Activated CD4-positive, alpha-beta memory T cell treated with anti-CD3 and anti-CD28 coated beads, Interleukin-2, amount 10 ng/mL, durations not matched to agents 7 days and 5 days (primary cell): ENCODE measurements at places on chromosomes 4 and X. TPM values are rescaled to one million over a fixed set of nuclear protein-coding genes. Genes with fewer than 3 reads are reported as not detected.

Gene TREX2
- 1.8 TPM for total RNA-seq

DNA sequence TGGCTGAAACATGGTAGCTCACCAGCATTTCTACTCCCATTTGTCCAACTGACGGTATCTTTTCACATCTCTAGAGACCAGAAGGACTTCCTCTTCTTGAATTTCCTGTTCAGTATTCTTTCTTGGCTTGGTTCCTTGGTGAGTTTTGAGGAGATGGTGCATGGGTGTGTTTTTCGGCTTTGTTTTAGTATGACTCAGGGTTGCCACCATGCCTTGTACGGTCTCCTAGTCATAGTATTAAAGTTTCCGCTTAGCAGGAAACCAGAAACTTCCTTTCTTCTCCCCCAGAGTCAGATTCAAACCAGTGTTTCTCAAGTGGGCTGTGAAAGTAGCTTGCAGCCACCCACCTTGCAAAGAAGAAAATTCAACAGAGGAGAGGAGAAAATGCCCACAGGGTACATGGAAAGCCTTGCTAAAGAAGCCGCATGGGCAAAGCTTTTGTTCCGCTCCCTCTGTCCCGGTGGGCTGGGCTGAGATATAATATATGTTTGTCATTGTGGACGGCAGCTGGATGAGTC, 5.7 kb downstream of the CD99 start:
- peak overlapping the region; percentile 68 for H3K4me3 ChIP-seq
- DNase-seq = peak; percentile 71
- H3K4me1 ChIP-seq = peaks cover 86% of the 10 kb centered on the region
- H3K27ac ChIP-seq = peak overlapping the region; percentile 92

Gene NLRP2B
- total RNA-seq = not detected

GRCh38 chr4:47215759-47216158, 184.4 kb downstream of the GABRB1 start:
- H3K27me3 ChIP-seq = peaks cover 2% of the 10 kb centered on the region
- no peaks in the 10 kb centered on the region for H3K4me1 ChIP-seq
- no peak overlapping the region for H3K4me3 ChIP-seq
- DNase-seq = no peak
- no peak overlapping the region for H3K27ac ChIP-seq

GRCh38 chr4:7206911-7207567, 14.7 kb downstream of the SORCS2 start:
- H3K27ac ChIP-seq = no peak overlapping the region
- peaks cover 3% of the 10 kb centered on the region for H3K27me3 ChIP-seq
- no peaks in the 10 kb centered on the region for H3K4me1 ChIP-seq
- H3K36me3 ChIP-seq = no peaks in the 10 kb centered on the region
- no peak overlapping the region for H3K4me3 ChIP-seq

Gene NEK1
- total RNA-seq = 14.8 TPM

GRCh38 chr4:75484190-75484589, 30.0 kb downstream of the RCHY1 start:
- H3K4me1 ChIP-seq = no peaks in the 10 kb centered on the region
- no peak overlapping the region for H3K4me3 ChIP-seq
- H3K27me3 ChIP-seq = no peaks in the 10 kb centered on the region
- H3K36me3 ChIP-seq = peaks cover 47% of the 10 kb centered on the region
- no peak overlapping the region for H3K27ac ChIP-seq

DNA sequence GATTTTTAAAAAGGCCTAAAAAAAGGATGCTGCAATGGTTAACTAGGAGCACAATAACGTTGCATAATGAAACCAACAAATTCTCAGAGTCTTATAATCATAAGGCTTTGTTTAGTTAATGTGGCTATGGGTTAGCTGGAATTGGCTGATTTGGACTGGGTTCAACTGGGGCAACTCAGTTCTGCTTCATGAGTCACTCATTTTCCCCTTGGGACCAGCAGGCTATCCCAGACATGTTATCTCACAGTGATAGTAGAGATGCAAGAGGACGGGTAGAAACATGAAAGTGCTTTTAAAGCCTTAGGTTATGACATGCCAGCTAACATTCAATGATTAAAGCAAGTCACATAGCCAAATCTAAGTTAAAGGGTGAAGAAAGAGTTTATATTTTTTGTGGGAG, 189.2 kb upstream of the GK2 start:
- H3K4me3 ChIP-seq = no peak overlapping the region
- H3K27ac ChIP-seq = no peak overlapping the region
- no peaks in the 10 kb centered on the region for H3K36me3 ChIP-seq
- DNase-seq = no peak
- peaks cover 1% of the 10 kb centered on the region for H3K27me3 ChIP-seq

Gene BEND2
- not detected for total RNA-seq

DNA sequence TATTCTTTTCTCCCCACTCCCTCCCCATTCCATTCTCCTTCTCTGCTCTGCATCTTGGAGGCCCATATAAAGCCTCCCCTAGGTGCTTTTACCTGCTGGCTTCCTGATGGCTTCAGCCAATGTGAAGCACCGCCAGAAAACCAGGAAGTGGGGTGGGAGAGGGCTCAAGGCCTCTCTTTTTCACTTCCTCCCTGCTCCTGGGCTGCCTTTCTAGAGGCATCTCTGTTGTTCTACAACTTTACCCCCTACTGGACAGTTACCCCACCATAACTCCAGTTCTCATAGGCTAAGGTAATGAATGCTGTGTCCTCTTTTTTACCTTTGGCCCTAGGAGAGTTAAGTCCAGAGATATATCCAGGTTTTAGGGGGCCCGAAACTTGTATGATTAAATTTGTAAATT, 62.4 kb upstream of the PPARGC1A start:
- no peaks in the 10 kb centered on the region for H3K27me3 ChIP-seq
- no peaks in the 10 kb centered on the region for H3K36me3 ChIP-seq
- H3K27ac ChIP-seq = no peak overlapping the region
- DNase-seq = no peak

GRCh38 chr4:150874338-150875226, 140.5 kb downstream of the LRBA start:
- no peaks in the 10 kb centered on the region for H3K27me3 ChIP-seq
- peaks cover 43% of the 10 kb centered on the region for H3K36me3 ChIP-seq
- H3K4me1 ChIP-seq = no peaks in the 10 kb centered on the region
- DNase-seq = no peak
- no peak overlapping the region for H3K27ac ChIP-seq

- H3K27me3 ChIP-seq = no peaks in the 10 kb centered on the region
- H3K27ac ChIP-seq = no peak overlapping the region
- no peaks in the 10 kb centered on the region for H3K4me1 ChIP-seq
- H3K4me3 ChIP-seq = no peak overlapping the region
- H3K36me3 ChIP-seq = no peaks in the 10 kb centered on the region
Observed at GRCh38 chr4:52946855-52947254, 84.7 kb downstream of the RASL11B start.

DNA sequence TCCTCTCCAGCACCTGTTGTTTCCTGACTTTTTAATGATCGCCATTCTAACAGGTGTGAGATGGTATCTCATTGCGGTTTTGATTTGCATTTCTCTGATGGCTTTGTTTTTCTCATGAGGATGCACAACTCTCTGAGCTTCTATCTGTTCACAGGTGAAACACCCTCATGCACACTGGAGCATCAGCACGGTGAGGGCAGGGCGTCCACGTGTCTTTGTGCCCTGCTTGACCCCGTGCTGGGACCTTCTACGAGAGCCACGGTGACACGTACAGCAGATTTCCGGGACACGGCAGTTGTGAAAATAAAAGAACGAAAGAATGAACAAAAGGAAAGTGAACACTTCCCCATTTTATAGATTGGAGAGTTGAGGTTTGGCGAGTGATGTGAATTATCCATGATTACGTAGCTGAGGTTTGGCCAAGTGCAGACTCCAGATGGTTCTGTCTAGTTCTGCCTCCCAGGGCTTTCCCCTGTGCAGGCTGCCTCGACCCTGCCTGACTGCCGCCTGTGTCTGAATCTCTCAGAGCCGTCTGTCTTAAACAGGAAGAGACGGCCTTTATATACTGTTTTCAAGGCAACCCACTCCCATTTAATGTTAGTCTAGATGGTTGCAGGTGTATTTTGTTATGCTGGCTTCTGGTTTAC, 67.8 kb upstream of the SORBS2 start:
- no peak for DNase-seq
- H3K27me3 ChIP-seq = peaks cover 4% of the 10 kb centered on the region
- no peaks in the 10 kb centered on the region for H3K4me1 ChIP-seq
- H3K4me3 ChIP-seq = no peak overlapping the region
- no peak overlapping the region for H3K27ac ChIP-seq

Gene DDX60
- 140 TPM for total RNA-seq

Gene ENOPH1
- 36.1 TPM for total RNA-seq

- H3K27me3 ChIP-seq = peaks cover 22% of the 10 kb centered on the region
- no peaks in the 10 kb centered on the region for H3K4me1 ChIP-seq
- H3K27ac ChIP-seq = no peak overlapping the region
- no peak for DNase-seq
- no peaks in the 10 kb centered on the region for H3K36me3 ChIP-seq
Observed at GRCh38 chr4:147696866-147697265, 12.9 kb upstream of the PRMT9 start.

GRCh38 chr4:147163311-147163710, 217.6 kb upstream of the TTC29 start:
- no peak overlapping the region for H3K4me3 ChIP-seq
- H3K4me1 ChIP-seq = peaks cover 2% of the 10 kb centered on the region
- no peaks in the 10 kb centered on the region for H3K36me3 ChIP-seq
- H3K27me3 ChIP-seq = peaks cover 13% of the 10 kb centered on the region
- no peak for DNase-seq
- H3K27ac ChIP-seq = no peak overlapping the region

GRCh38 chr4:166252487-166253402, 379.7 kb downstream of the TLL1 start:
- no peaks in the 10 kb centered on the region for H3K27me3 ChIP-seq
- no peak for DNase-seq
- no peaks in the 10 kb centered on the region for H3K4me1 ChIP-seq
- no peaks in the 10 kb centered on the region for H3K36me3 ChIP-seq

Gene MTM1
- total RNA-seq = 36.3 TPM

DNA sequence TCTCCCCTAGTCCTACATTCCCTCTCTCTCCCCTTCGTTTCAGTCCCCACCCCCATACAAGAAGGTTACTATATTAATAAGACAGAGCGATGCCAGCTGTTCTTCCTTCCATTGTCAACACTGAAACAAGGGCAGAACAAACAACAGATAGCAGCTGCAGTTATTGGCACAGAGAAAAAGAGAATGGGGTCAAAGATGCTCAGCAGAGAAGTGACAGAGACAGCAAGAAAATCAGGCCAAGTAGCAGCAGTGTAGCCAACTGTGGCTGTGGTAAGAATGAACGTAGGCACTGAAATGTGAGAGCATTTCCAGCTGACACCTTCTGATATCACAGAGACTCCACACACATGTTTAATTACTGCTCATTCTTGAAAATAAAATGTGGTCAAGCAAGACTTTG, 641.8 kb downstream of the FSTL5 start:
- H3K4me3 ChIP-seq = no peak overlapping the region
- no peak for DNase-seq
- H3K4me1 ChIP-seq = no peaks in the 10 kb centered on the region
- no peaks in the 10 kb centered on the region for H3K27me3 ChIP-seq

GRCh38 chr4:8216443-8217245, 17.6 kb downstream of the SH3TC1 start:
- no peaks in the 10 kb centered on the region for H3K27me3 ChIP-seq
- no peaks in the 10 kb centered on the region for H3K36me3 ChIP-seq
- no peak for DNase-seq
- H3K4me1 ChIP-seq = peaks cover 10% of the 10 kb centered on the region
- no peak overlapping the region for H3K27ac ChIP-seq

- no peaks in the 10 kb centered on the region for H3K4me1 ChIP-seq
- no peak for DNase-seq
- no peaks in the 10 kb centered on the region for H3K27me3 ChIP-seq
Observed at GRCh38 chr4:54516556-54517215, 141.1 kb upstream of the KIT start.
